ENCODE measurements at places on chromosomes 6 and 20.
A peak's percentile ranks its signal among the peaks of the same experiment; 100 is the strongest.

DNA sequence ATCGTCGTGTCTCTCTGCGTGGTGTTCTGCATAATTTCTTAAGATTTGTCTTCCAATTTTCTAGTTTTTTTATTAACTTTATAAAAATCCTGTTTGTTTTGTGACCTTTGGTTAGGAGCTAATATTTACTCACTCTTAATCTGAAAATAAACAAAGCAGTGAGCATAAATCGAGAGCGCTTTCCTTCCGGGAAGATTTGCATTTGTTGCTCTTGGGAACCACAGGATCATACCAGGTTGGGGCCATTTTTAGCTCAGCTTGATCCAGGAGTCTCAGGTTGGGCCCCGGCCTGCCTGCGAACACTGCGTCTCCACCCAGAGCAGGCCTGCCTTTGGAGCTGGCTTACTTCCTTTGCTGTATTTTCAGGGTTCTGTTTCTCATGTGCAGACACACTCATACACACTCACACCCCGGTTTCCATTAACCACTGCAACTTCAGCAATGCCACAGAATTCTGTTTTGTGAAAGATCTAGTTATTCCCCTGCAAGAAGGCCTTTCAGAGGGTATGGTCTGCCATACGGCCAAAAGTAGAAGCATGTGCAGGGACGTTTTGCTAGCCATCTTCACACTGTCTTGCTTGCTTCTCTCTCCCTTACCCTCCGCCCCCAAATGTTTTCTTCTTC is 17.3 kb downstream of the BPHL start:
- DNase-seq: no peak

- no peak for DNase-seq
These were observed 344.9 kb downstream of the CDKAL1 start for GRCh38 chr6:20879121-20879520.

DNA sequence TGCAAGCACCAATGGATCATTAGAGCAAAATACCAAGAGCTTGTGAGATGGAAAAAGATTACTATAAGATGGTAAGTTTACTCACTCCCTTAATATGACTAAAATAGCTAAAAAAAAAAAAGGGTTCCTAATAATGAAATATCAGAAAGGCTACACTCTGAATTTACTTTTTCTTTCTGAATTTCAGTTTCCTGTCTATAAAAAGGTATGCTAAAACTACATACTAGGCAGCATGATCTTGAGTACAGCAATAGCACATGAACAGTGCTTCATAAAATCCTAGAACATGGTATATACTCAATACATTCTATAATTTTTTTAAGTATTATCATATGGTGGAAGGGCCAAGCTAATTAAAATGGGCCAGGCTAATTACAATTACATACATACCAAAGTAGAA is 24.0 kb upstream of the FAM135A start:
- no peak for DNase-seq

- peak; percentile 52 for DNase-seq
These were observed 103.9 kb downstream of the CTNNBL1 start for GRCh38 chr20:37797669-37798175.

GRCh38 chr6:67467341-67467740 is 1167.7 kb upstream of the ADGRB3 start:
- DNase-seq: no peak

- DNase-seq: no peak
These were observed 46.2 kb upstream of the SDHAF4 start for GRCh38 chr6:70520575-70520974.

GRCh38 chr6:151671195-151671594 is 136.3 kb upstream of the ESR1 start:
- DNase-seq: no peak

DNA sequence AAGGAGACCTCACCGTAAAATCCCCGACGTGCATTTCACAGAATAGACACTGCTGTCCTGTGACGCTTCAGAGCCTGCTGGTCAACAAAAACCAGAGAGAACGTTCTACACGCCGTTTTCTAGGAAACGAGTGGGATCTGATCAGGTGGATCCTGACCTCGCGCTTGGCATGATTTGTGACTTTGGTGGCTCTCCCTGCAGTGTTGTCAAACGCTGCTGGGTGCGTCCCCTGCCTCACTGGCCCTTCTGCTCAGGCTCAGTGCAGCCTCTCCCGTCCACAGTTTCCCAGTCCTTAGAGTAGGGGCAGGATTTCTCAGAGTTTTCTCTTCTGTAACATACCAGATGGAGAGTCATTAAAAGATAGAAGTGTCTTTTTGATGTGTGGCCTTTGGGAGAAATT is 27.6 kb upstream of the IRF4 start:
- no peak for DNase-seq

DNA sequence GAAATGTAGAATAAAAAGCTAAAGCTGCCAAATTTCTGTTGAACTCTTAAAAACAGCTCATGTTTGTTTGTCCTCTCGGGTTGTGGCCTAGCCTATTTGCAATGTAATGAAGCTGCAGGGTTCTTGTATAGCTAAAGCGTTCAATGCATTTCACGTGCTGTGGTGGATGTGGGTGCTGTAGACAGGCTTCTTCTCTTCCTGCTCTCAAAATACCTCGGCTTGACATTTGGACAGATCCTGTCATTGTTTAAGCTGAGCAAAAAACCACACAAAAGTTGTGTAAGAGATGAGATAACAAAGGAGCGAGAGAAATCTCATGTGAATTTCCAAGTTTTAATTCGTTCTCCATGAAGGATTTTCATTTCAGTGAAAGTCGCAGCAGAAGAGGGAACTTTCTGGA is 196.3 kb upstream of the UST start:
- no peak for DNase-seq

DNA sequence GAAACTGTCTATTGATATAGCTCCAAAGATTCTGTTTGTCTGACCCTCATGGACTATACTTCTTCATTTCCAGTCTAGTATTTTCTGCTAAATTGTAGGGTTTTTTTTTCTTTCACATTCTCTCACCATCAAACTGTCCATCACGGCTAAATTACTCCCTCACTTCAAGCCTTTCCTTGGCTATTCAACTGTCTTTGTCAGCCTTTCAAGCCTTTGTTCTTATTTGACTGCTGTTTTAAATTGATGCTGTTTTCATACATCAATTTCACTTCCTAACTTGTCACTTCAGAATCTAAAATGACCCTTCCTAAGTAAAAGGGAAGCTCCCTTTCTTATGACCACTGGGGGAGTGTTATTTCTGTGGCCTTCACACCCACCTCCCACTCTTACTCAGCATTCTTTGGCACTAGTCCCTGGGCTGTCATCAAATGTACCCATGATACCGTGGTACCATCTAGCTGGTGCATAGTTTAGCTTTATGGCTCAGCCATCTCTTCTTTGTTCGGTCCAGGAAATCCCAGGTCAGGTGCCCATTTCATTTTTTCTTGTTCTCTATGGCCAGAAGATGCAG is 8.6 kb downstream of the GJA1 start:
- no peak for DNase-seq

GRCh38 chr6:170200458-170200891 is 90.4 kb downstream of the DLL1 start:
- no peak for DNase-seq

GRCh38 chr6:32415521-32416019 is 8.6 kb upstream of the BTNL2 start:
- peak; percentile 36 for DNase-seq

GRCh38 chr6:1122083-1122482 is 189.8 kb upstream of the FOXQ1 start:
- DNase-seq: no peak

DNA sequence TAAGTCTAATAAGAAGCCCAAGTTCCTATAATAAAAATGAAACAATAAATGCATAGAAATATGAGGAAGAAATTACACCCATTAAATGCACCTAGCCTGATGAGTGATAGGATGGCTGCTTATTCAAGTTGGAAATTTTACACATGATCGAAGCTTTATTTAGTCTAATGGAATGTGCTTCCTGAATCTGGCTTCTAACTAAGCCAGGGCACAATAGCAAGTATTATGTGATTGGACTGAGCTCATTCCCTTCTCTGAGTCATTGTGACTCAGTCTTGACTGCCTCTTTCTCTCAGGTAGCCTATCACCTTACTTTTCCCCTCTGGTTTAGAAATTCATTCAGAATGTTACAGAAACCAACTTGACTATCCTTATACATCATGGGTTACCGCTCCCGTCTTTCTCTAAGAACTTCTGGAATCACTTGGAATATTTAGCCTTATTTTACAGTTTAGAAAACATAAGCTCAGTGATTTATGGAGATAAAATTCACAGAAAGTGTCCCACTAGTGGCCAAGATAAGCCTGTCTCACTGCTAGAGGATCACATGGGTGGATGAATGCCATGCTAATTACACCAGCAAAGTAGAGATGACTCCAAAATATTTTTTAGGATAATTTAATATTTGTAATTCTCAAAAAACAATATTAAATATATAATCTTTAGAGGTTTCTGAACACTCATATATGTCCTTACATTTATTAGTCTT is 505.3 kb upstream of the JAG1 start:
- DNase-seq: no peak

GRCh38 chr20:47888351-47888750 is 103.1 kb upstream of the SULF2 start:
- no peak for DNase-seq

DNA sequence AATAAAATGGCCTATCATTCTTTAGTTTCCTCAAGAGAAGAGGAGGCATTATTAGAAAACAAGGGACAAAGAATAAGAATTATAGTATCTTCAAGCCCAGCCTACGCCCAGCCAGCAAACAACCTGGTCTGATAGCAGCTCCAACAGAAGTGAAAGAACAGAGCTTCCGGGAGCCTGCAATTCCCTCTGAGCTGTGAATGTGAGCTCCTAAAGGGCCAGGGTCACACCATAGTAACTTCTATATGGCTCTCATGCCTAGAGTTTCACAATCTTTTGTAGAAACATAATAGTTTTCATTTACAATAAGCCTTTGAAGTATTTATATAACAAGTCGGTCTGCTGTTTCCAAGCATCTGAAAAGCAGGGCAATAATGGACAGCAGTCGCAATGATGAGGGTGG is 116.5 kb downstream of the SMLR1 start:
- no peak for DNase-seq

DNA sequence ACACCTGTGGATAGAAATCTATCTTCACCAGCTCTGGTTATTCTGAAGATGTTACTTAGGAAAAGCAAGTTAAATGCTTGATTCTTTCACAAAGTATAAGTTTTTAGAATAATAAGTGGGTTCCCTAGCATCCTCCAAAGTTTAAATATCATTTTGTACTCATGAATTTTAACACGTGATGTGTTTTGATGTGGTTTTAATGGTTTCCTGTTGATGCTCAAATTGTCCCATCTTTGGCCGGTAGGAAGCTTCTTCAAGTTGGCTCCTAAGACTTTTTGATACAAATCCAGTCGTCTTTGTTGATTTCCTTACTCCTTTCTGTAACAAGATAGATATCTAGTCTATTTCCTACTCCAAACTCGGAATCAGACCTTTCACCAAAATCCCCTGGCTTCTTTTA is 94.5 kb upstream of the STXBP5 start:
- DNase-seq: no peak

DNA sequence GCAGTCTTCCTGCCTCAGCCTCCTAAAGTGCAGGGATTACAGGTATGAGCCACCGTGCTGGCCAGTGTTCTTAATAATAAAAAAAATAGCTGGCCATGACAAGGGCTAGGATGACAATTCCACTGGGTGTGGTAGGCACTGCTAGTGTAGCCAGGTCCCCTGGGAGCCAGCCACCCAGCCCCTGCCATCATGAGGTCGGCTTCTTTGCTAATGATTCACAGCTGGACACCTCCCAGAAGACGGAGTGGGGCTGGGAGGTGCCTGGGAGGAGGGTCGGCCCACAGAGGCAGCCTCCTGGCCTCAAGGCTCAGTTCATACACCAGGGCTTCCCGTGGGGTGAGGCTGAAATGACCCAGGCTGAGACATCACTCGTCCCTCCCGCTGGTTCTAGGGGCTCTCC is 230.4 kb downstream of the TAF4 start:
- DNase-seq: no peak

DNA sequence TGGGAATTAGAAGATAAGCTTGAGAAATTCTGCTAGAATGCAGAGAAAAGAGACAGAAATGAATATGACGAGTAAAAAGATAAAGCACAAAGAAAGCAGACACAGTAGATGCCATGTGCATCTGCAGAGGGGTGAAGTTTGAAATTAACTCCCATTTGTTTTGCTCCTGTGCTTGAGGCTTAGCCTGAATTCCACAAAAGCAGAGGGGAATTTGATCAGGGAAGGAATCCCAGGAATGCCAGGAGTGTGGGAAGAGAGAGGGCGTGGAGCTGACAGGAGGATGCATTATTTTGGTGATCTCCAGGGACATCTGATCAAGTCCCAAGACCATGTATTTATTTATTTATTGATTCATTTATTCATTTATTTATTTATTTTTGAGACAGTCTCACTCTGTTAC is 55.6 kb downstream of the SLC22A1 start:
- DNase-seq: no peak

GRCh38 chr6:84428300-84428907 is 201.0 kb upstream of the CEP162 start:
- DNase-seq: no peak

DNA sequence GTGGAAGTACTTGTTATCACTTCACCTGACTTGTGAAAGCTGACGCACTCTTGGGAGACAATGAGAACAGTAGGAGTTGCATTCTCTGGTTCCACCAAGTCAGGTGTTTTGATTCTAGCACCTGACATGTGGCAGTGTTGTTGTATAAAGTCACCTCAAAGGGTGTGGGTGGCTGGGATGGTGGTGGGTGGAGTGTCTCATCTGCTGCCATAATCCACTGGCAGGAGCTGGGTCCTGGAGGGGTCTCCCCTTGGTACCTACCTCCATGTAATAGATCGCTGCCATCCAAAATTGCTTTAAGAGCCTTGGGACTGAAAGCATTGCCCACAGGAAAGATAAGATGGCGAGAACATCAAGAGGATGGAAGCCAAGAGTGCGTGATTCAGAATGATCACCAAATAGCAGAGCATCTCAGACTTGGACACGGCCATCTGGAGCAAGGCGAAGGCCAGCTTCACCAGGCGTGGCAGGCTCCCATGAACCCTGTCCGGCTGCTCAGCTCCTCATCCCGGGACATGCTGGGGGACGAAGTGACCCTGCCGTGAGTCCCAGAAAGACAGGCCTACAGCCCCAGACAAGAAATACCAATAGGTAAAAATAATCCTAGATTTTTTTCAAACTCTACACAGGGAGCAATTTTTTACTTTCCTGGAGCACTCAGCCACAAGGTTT is 56.6 kb downstream of the NPEPL1 start:
- no peak for DNase-seq

- DNase-seq: no peak
These were observed 584.0 kb downstream of the QKI start for GRCh38 chr6:163998496-163998895.

GRCh38 chr6:159064477-159064876 is 19.7 kb upstream of the TAGAP start:
- no peak for DNase-seq

Measured in smooth muscle cell of the brain vasculature (primary cell).